ENCODE measurements at places on chromosomes 3 and 15. TPM values are rescaled to one million over a fixed set of nuclear protein-coding genes. Genes with fewer than 3 reads are reported as not detected.

DNA sequence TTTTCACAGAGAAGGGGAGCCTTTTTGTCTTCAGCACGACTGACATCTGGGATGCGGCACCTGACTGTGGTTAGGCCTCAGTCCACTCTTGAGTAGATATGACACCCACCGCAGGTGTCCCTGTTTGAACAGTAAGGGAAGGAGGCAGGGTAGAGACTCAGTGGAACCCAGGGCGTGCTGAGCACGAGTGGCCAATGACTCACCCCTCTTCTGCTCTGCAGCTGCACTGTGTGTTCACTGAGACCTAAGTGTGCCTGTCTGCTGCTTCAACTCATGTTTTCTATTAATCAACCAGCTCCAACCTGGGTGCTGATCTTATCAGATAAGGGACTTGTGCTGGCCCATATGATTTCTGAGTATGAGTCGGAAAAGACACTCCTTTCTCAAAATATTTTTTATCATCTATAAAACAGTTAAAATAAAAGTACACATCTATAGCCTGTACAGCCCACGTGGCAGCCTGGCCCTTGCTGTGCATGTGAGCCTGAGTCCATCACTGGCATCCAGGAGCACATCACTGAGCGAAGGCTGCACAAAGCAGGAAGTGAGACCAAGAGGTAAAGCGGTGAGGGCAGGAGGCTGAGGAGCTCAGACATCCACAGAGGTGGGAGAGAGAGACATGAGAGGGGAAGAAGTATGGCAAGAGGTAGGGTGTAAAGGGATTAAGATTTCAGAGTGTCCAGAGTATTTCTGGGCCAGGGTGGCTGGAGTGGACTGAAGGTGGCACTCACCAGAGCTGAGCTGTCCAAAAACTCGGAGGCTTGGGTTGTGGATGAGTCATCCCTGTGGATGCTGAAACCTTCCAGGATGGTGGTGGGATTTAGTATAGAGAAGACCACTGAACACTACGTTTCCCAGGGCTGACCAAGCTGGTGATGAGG lies 49.2 kb downstream of the SLC41A3 start:
- peak; percentile 55 for DNase-seq

GRCh38 chr15:93330912-93331544 lies 242.0 kb upstream of the RGMA start:
- DNase-seq: no peak

CYP8B1 gene
- total RNA-seq: not detected

ALDH1A2 gene
- 14.2 TPM for total RNA-seq

CTXN2 gene
- not detected for total RNA-seq

Measured in Right ventricle myocardium inferior (tissue), 1 donor.